ENCODE measurements at places on chromosomes 2 and 18. TPM values are rescaled to one million over a fixed set of nuclear protein-coding genes. Genes with fewer than 3 reads are reported as not detected.

- no peak for DNase-seq
These were observed 30.4 kb downstream of the FARP2 start for GRCh38 chr2:241386519-241386918.

GRCh38 chr2:235328991-235329390 lies 164.9 kb upstream of the AGAP1 start:
- DNase-seq = no peak

GRCh38 chr2:43157506-43158246 lies 68.7 kb downstream of the ZFP36L2 start:
- DNase-seq = no peak

DNA sequence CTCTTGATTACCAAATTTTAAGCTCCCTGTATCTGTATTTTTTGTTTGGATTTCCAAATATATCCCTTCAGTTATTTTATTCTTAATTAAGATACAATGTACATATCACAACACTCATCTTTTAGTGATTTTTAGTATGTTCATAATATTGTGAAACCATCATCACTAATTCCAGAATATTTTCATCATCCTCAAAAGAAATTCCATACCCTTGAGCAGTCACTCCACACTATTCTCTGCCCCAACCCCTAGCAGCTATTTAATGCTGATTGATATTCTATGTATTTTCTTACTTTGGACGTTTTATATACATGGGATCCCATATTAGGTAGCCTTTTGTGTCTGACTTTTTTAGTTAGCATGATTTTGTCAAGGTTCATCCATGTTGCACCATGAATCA lies 127.4 kb upstream of the SLC8A1 start:
- no peak for DNase-seq

The COL3A1 gene
- total RNA-seq = 237 TPM

Measured in omental fat pad (tissue), 4 donors.